Activated CD4-positive, alpha-beta T cell treated with anti-CD3 and anti-CD28 coated beads for 36 hours (primary cell): ENCODE measurements at places on chromosomes 11 and 22. TPM values are rescaled to one million over a fixed set of nuclear protein-coding genes. Genes with fewer than 3 reads are reported as not detected.

Gene TTC38
- total RNA-seq, result 5.8 TPM

Gene DEPDC7
- total RNA-seq, result 2.0 TPM

GRCh38 chr11:128298271-128298670 is 289.1 kb downstream of the ETS1 start:
- no peak for DNase-seq
- H3K27me3 ChIP-seq, result no peaks in the 10 kb centered on the region
- H3K4me3 ChIP-seq, result peak overlapping the region; percentile 6
- peak overlapping the region; percentile 93 for H3K27ac ChIP-seq
- peaks cover 91% of the 10 kb centered on the region for H3K4me1 ChIP-seq

Gene BLID
- total RNA-seq, result not detected

DNA sequence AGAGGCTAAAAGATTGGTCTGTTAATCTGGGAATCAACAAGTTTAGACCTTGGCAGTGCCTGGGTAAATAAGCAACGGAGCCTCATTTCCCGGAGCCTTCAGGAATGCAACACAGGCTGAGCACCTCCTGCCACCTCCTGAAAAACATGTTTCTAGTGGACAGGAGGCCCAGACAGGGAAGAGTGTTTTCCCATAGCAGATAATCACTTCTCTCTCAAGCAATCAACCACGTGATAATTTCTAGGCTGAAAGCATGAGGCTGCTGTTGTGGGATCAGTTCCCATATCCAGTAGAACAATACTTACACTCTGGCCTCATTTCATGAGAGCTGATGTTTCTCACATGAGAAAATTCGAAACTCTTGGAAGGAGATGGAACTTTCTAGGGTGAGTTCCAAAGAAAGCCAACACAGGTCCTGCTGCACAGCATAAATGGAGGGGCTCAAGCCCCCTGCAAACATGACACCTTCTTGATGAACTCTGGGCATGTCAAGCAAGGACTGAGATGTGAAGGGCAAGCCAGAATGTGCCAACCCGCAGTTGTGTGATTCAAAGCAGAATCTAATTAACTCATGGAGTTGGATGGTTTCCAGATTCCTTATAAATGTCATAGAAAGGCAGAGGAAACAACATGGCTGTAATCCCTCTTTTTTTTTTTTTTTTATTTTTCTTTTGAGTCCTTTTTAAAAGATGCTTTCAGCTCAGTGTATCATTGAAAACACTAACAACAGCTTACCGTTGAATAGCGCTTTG is 228.5 kb upstream of the SESN3 start:
- no peak overlapping the region for H3K4me3 ChIP-seq
- no peak overlapping the region for H3K27ac ChIP-seq

Gene BBOX1
- total RNA-seq, result not detected

Gene PRRG4
- 0.18 TPM for total RNA-seq

- H3K4me3 ChIP-seq, result no peak overlapping the region
- no peak for DNase-seq
- no peaks in the 10 kb centered on the region for H3K36me3 ChIP-seq
- no peaks in the 10 kb centered on the region for H3K27me3 ChIP-seq
- H3K27ac ChIP-seq, result no peak overlapping the region
- peaks cover 4% of the 10 kb centered on the region for H3K4me1 ChIP-seq
Measured at GRCh38 chr11:5605849-5606248, 9.4 kb downstream of the TRIM6 start.

Gene PLEKHA7
- 8.4 TPM for total RNA-seq

DNA sequence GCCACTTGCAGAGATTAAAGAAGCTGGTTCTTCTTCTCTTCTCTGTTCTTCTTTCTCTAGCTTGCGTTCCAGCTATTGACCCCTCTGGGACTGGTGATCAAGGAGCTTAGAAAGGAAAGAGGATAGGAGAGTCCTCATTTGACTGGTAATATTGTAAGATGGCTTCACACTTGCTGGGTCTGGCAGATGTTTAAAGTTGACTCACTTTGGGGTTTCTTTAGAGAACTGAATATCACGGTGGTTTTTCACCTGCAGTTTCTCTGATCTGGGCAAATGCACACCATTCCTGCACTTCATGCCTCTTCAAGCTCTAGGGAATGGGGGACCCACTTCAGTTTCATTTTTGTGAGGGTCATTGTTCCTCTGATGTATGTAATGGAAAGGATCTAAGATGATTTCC is 41.8 kb upstream of the DEUP1 start:
- no peak overlapping the region for H3K27ac ChIP-seq
- DNase-seq, result no peak
- H3K36me3 ChIP-seq, result no peaks in the 10 kb centered on the region
- H3K27me3 ChIP-seq, result peaks cover 10% of the 10 kb centered on the region
- H3K4me1 ChIP-seq, result no peaks in the 10 kb centered on the region
- no peak overlapping the region for H3K4me3 ChIP-seq

DNA sequence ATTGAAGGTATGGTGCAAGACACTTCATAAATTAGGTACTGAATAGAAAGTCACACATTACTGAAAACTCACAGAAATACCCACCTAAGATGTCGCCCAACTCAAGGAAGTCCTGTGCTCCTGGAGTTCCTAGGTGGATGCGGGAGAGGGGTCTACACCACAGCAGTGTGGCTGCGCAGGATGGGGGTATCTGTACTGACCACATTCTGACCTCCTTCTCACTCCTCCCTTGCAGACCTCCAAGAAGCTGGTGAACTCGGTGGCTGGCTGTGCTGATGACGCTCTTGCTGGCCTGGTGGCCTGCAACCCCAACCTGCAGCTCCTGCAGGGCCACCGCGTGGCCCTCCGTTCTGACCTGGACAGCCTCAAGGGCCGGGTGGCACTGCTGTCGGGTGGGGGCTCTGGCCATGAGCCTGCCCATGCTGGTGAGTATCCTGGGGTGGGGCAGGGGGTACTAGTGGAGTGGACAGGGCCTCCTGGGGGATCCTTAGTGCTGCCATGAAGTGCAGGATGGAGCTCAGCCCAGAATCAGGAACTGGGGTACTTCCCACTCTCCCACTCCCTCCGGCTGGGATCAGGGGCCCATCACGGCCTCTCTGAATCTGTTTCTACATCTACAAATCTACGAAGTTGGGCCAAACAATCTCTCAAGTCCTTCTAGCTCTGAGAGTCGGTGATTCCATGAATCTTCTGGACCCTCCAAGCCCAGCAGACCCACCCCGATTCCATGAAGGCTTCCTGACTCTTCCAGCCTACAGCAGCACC is 4.9 kb downstream of the TKFC start:
- no peaks in the 10 kb centered on the region for H3K27me3 ChIP-seq
- H3K36me3 ChIP-seq, result peaks cover 27% of the 10 kb centered on the region
- no peak overlapping the region for H3K27ac ChIP-seq
- peaks cover 27% of the 10 kb centered on the region for H3K4me1 ChIP-seq
- H3K4me3 ChIP-seq, result no peak overlapping the region
- no peak for DNase-seq

DNA sequence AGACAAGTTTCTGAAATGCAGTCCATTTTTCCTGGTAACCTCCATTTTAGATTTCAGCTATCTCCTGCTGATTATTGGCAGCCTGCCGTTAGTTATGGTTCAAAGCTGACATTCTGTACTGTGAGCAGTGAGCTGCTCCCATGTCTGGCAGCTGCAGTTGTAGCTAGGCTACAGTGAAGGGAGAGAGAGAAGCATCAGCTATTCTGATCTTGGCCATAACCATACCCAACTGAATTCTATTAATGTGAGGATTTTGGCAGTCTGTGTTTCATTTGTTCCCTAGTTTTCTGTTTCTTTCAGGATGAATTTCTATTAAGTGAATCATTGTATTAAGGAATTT is 33.4 kb downstream of the SIK2 start:
- H3K27ac ChIP-seq, result no peak overlapping the region
- DNase-seq, result no peak
- H3K36me3 ChIP-seq, result peaks cover 5% of the 10 kb centered on the region
- no peaks in the 10 kb centered on the region for H3K27me3 ChIP-seq
- H3K4me1 ChIP-seq, result peaks cover 38% of the 10 kb centered on the region

Gene IL18
- not detected for total RNA-seq

Gene PMM1
- 37.4 TPM for total RNA-seq

Gene EFCAB6
- total RNA-seq, result 0.71 TPM

Gene CHRM1
- not detected for total RNA-seq

- H3K4me3 ChIP-seq, result no peak overlapping the region
- DNase-seq, result no peak
- H3K27me3 ChIP-seq, result peaks cover 4% of the 10 kb centered on the region
- H3K27ac ChIP-seq, result no peak overlapping the region
- H3K4me1 ChIP-seq, result peaks cover 8% of the 10 kb centered on the region
Measured at GRCh38 chr11:74473382-74474173, 6.2 kb upstream of the KCNE3 start.

DNA sequence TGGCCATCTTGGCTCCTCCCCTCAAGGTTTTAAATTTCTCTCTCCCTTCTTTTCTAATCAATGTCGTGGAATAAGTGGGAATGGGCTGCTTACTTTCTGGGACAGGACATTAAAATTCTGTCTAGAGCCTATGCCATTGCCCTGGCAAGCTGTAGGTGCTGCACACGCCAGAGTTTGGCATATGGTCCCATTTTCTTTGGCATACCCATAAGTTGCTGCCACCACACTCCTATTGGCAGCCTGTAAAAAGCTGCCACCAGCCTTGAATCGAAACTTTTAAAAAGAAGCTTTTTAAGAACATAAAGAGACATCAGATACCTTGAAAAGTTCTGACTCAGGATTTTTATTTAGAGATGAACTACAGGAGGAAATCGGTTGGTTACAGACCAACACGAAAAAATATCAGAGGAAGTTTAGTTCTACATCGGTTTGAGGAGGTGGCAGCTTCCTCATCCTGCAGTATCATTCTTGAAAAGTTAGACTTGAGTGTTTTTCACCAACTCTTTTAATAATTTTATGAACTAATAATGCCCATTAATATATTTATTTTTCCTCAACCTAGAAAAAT is 517.8 kb upstream of the ANO5 start:
- H3K27ac ChIP-seq, result no peak overlapping the region
- no peak overlapping the region for H3K4me3 ChIP-seq
- H3K4me1 ChIP-seq, result no peaks in the 10 kb centered on the region
- no peak for DNase-seq
- no peaks in the 10 kb centered on the region for H3K36me3 ChIP-seq

DNA sequence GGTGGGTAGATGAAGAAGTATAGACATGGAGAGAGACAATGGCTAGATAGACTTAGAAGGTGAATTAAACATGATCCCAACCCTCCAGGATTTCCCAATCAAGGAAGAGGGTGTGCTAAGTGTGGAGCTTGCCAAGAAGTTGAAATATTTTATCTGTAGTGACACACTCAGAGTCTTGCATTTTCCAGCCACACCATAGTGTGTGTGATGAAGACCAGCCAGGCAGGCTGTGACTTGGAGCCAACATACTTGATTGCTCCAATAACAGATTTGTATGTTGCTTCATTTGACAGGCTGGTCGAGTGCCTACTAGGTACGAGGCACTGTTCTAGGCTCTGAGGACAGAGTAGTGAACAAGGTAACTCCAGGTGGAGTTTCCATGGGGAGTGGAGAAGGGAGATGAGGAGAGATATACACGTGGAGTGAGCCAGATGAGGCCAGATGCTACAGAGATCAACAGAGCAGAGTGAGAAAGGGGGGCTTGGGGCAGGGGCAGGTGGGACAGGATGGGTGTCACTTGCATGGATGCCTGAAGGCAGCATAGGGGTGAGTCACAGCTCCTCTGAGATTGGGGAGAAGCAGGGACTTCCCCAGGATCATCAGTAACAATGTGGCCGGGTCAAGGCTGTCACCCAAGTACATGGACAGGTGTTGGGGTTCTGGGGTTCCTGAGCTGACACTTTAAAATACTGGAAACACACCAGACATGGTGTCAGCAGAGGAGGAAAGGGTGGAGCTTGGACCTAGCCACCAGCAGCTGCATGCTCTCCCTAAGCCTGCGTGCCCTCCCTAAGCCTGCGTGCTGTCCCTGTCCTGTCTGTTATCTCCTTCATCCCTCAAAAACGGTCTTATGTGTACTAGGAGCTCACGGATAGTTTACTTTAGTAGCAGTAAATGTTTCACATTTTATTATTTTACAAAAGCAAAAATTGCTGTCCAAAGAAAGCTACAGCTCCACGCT is 23.6 kb downstream of the PDGFB start:
- no peak overlapping the region for H3K4me3 ChIP-seq
- peak; percentile 13 for DNase-seq
- peak overlapping the region; percentile 32 for H3K27ac ChIP-seq
- H3K36me3 ChIP-seq, result peaks cover 3% of the 10 kb centered on the region
- H3K4me1 ChIP-seq, result peaks cover 5% of the 10 kb centered on the region
- peaks cover 8% of the 10 kb centered on the region for H3K27me3 ChIP-seq

DNA sequence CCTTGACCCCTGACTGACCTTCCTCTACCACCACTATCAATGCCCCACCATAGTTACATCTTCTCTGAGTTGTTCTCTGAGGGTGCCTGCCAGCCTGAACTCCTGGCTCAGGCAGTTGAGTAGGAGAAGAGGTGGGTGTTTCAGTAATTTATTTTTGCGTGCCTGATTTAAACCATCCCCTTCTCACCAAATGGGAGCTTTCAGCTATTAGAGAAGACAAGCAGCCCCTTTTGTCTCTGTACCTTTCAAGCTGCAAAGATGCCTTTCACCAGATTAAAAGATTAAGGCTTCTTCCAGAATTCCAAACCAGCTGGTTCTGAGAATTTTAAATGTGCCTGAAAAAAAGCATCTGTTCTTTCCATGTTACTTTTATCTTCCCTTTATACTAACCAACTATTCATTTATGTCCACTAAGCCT is 223.8 kb downstream of the FAM76B start:
- H3K4me1 ChIP-seq, result peaks cover 27% of the 10 kb centered on the region
- H3K27ac ChIP-seq, result no peak overlapping the region
- no peak for DNase-seq
- H3K36me3 ChIP-seq, result peaks cover 2% of the 10 kb centered on the region
- H3K27me3 ChIP-seq, result peaks cover 3% of the 10 kb centered on the region

DNA sequence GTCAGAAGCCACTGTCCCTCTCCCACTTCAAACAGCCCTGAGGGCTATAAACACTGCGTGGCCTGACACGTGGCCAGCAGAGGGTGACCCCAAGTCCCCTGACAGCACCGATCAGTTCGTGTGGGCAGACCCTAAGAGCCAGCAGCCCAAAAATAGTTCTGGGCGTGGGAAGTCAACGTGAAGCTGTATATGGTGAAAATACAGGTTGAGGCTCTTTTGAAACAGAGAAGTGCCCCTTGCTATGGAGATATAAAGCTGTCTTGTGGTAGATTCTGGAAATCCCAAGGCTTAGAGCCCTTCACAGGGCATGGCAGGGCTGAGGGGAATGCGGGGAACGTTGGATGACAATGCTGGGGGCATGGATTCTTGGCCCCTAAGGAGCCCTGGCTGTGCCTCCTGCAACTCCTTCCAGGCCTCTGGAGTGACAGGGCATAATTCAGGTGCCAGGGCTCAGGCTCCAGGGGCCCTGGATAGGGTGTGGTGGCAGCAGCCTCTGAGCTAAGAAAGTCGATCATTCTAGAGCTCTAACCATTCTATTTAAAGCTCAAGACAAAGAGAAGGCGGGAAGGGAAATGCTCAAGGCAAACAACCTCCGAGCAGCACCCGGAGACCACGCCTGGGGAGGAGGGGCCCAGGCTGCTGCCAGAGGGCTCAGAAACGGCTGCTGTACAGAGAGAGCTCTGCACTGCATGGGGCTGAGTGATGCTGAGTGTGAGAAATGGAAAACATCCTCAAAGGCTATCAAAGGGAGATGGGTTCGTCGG is 60.4 kb upstream of the CD5 start:
- peak overlapping the region; percentile 91 for H3K27ac ChIP-seq
- peaks cover 72% of the 10 kb centered on the region for H3K4me1 ChIP-seq
- peak overlapping the region; percentile 64 for H3K4me3 ChIP-seq
- H3K27me3 ChIP-seq, result no peaks in the 10 kb centered on the region
- peak; percentile 92 for DNase-seq
- peaks cover 54% of the 10 kb centered on the region for H3K36me3 ChIP-seq
